ENCODE measurements at places on chromosomes 3 and 15.

DNA sequence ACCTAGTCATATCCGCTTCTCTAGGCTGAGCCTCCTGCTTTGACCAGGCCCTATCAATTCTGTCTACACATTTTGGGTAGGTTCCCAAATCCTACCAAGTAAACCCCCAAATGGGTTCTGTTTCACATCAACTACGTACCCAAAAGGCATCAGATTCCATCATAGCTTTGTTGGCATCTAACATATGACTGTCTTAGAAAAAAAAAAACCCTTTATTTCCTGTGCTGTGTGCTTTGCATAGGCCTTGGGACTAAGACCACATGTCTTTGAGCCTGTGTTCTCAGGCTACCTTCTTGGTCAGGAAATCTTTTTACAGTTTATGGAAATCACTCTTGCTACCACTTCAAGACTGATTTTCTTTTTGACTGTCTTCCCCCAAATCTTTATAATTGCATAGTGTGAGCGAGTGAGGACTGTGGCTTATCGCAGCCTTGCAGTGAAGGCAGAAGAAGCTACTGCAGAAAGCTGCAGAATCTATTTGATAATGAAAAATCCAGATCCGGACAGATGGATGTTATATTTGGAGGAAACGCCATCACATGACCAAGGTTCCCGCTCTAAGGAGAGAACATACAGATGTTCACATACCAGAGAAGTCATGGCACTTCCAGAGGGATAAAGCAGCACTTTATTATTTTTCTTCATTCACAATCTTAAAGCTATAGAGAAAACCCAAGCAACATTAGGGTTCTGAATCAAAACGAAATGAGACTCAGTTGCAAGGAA lies 111.2 kb downstream of the EOMES start:
- no peak for DNase-seq

GRCh38 chr3:114721864-114722263 lies 425.2 kb downstream of the ZBTB20 start:
- DNase-seq: no peak

- DNase-seq: no peak
Measured at GRCh38 chr3:155743606-155744005, 1.3 kb downstream of the PLCH1 start.

GRCh38 chr3:119649761-119650160 lies 10.6 kb downstream of the POPDC2 start:
- no peak for DNase-seq

GRCh38 chr3:50242851-50243542 lies 7.0 kb downstream of the GNAI2 start:
- no peak for DNase-seq

Data from activated T-helper 2 cell treated with anti-CD3 and anti-CD28 coated beads, Interferon-gamma antibody, Interleukin-2, Interleukin-4, amounts not matched to agents 10 μg/mL and 5 μg/mL and 100 μg/mL, durations not matched to agents 14 hours and 24 hours and 36 hours (primary cell).